ENCODE measurements at places on chromosomes 2 and 18.

DNA sequence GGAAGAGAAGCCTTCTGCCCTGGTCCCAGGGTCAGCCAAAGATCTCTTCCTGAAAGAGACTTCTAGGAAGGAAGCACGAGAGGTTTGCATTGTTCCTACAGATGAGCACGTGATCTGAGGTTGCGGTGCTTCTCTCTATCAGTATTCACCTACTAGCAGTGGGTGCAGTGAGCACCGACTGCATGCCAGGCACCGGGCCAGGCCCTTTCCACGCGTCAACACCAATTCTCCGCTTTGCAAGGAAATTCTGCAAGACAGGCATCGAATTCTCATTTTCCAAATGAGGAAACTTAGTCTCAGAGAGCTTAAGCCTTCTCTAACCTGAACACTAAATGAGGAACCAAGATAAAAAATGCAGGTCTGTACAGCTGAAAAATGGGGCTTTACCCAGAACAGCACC, 151.5 kb upstream of the MYCN start:
- ATAC-seq, result no peak

DNA sequence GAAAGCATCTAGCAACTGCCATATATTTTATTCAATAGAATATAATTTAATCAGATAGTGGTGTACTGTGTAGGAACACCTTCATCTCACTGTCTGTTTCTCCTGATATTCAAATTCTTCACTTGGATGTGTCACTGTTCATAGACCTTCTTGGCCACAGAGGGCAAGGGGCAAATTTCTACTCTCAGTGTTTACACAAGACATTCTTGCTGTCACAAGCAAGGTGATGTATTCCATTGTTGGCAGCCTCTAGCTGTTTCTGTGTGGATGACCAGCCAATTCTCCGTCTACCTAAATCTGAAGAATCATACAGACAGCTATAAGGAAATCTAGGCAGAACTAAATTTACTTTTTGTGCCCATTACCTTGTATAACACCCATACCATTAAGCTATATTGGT, 948.3 kb downstream of the CNTNAP5 start:
- no peak for ATAC-seq

DNA sequence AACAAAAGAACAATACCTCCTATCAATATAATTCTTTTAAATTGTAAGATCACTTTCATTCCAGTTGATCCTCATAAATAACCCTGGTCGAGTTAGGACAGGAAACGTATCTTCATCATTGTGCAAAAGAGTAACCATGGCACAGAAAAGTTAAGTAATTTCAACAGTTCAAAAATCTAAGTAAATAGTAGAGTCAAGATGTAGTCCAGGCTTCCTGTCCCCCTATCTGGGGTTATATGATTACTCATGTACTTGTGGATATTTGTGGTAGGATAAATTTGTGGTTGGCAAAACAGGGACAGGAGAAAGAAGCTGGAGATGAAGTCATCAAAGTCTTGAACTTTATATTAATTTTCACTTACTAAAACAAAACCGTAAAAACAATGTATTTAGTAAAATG, 772.6 kb downstream of the TSN start:
- ATAC-seq, result no peak

DNA sequence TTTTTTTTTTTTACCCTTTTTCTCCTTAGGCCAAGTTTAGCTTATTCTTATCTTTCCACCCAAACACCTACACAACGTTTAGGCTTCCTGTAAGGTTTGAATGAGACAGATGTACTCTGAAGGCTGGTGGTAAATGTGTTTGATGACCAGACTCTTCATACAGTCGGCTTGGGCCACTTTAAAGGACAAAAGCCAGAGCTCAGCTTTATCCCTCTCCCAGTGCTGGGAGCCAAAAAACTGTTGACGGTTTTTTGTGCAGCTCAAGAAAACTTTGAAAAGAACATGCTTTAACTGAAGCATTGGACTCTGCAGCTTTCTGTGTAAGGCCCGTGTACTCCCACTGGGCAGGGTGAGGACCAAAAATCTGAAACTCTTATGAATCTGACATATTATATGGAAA, 15.4 kb downstream of the CD8A start:
- no peak for ATAC-seq

GRCh38 chr2:43212216-43212835, 14.1 kb downstream of the ZFP36L2 start:
- ATAC-seq, result no peak

Measured in esophagus mucosa (tissue), 1 donor.